Stromal cell of bone marrow (primary cell): ENCODE measurements at places on chromosomes 1 and 21.

GRCh38 chr1:29906927-29907326 is 670.6 kb downstream of the PTPRU start:
- no peak for DNase-seq

GRCh38 chr1:204150702-204151551 is 917 bp downstream of the ETNK2 start:
- DNase-seq, result no peak

- no peak for DNase-seq
These were observed 111.6 kb upstream of the ZC3H12A start for GRCh38 chr1:37362594-37363385.

DNA sequence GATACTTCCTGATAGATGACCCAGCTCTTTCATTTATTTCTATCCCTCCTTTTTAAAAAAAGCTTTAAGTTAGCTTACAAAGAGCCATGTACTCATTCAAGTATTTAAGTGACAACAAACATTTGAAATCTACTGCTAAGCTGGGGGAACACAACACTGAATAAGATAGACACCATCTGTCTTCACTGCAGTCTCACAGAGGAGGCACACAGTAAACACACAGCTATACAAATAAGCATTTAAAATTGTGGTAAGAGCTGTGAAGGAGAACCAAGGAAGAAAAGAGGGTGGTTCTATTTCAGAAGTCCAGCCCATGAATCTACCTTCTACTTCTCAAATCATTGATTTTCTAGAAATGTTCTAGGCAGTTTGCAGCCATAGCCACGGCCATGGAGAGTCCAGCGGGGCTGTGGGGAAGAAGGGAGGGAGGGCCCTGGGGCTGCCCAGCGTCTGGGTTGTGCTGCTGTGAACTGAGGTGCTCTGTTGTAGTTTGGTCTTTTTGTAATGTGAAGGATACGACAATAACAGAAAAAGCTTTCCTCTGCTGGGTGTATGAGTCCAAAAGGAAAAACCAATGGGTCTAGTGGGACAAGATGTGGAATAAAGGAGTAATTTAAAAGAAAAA is 28.2 kb downstream of the PRDM2 start:
- no peak for DNase-seq

DNA sequence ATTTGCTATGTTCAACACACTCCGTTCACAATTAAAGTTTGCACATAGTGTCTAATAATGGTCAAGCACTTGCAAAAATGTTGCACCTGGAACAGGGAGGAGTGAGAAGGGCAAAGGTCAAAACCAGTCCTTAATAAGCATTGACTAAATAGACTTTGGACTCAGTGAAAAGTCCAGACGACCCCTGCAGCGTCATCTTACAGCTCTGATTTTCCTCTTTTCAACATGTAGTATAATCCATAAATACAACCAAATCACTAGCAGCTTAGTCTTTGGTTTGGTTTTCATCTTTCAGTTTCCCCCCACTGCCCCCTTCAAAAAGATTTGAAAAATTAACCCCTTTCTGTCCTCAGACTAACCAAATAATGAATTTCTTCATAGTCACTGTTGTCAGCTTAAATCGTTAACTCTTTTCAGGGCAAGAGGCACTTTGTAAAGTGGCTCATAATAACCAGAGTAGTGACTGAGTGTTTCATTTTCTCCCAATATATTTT is 290.3 kb downstream of the PTPRC start:
- no peak for DNase-seq
